ENCODE measurements at places on chromosomes 2 and 18.

DNA sequence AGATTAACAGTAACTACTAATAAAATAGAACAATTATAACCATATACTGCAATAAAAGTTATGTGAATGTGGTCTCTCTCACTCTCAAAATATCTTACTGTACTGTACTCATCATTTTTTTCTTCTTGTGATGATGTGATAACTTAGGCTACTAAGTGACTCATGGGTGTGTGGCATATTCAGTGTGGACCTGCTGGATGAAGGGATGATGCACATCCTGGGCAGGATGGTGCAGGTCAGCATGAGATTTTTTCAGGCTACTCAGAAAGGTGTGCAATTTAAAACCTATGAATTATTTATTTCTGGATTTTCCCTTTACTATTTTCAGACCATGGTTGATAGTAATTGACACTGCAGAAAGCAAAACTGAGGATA is 90.7 kb downstream of the NCKAP5 start:
- no peak for DNase-seq

GRCh38 chr2:203893840-203894239 is 26.3 kb downstream of the CTLA4 start:
- no peak for DNase-seq

- no peak for DNase-seq
Measured at GRCh38 chr18:79819968-79820351, 22.2 kb downstream of the KCNG2 start.

DNA sequence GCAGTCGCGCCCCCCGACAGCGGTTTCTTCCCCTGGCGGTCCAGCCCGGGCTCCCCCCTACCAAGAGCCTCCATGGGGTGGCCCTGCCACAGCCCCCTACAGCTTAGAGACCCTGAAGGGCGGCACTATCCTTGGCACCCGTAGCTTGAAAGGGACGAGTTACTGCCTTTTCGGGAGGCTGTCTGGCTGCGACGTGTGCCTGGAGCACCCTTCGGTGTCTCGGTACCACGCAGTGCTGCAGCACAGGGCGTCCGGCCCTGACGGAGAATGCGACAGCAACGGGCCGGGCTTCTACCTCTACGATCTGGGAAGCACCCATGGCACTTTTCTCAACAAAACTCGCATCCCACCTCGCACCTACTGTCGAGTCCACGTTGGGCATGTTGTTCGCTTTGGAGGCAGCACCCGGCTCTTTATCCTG is 475 bp downstream of the SLC4A1AP start:
- no peak for DNase-seq

GRCh38 chr2:44716131-44716530 is 225.4 kb upstream of the SIX3 start:
- no peak for DNase-seq

DNA sequence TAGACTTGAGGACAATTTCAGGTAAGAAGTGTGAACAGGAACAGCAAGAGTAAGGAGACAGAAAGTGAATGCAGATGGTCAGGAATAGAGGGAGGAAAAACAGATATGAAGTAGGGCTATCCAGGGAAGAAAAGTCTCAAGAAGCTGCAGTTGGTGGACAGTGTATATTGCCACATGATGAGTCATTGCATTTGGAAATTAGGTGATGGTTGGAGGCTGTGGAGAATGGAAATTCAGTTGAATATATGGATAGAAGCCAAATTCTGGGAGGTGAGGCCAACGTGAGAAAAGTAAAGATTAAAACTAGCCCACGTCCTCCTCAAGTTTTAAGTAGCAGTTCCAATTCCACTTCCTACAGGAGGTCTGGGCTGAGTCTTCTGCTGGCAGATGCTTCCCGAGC is 158.4 kb downstream of the UBE2E3 start:
- DNase-seq, result no peak

DNA sequence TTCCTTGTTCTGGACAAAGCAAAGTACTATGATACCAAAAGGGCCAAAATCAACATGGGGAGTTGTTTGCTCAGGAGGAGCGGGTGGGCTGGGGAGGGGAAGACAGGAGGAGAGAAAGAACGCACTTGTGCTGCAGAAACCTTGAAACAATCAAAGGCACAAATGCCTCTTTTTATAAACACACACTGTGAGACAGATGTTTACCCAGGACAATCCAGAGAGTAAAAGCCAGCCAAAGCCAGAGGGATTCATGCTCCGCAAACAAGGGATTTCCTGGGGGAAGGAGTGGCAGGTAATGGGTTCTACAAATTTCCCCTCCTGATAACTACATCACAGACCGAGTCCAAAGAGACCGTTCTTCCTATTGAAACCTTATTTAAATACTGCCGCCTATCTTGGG is 323.5 kb upstream of the SKOR2 start:
- no peak for DNase-seq

- peak; percentile 31 for DNase-seq
Measured at GRCh38 chr2:27262379-27263286, at the start of gene SLC30A3. TSS of gene SLC30A3 (minus strand) at chr2:27263047. CDS start at chr2:27262906, 141 bp downstream.

DNA sequence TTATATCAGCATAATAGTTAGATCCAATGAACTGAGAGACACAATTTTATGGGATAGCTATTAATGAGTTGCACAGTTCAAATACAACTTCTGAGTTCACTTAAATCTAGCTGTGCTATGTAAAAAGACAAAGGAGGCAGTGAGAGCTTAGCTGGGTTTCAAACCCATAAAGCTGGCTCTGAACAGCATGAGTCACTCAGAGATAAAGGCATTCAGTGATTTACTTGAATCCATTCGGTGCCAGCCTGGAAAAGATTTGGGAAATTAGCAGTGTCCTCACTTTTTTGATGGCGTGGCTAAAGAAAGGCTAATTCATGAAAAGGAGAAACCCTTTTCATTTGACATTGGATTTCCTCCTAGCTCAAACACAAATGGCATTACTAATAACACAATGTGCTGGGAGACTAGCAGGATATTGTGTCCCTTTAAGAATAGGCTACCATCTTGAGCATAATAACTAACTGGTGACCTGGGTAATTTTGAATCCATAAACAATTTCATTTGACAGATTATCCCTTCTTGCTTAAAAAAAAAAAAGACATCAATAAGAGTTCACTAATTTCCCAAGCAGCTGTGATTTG is 98.4 kb upstream of the NEUROD1 start:
- DNase-seq, result no peak

- no peak for DNase-seq
Measured at GRCh38 chr2:205781244-205781931, 99.1 kb downstream of the NRP2 start.

GRCh38 chr18:48676756-48677368 is 138.0 kb downstream of the CTIF start:
- peak; percentile 75 for DNase-seq

- no peak for DNase-seq
Measured at GRCh38 chr18:25490316-25490715, 138.3 kb upstream of the ZNF521 start.

DNA sequence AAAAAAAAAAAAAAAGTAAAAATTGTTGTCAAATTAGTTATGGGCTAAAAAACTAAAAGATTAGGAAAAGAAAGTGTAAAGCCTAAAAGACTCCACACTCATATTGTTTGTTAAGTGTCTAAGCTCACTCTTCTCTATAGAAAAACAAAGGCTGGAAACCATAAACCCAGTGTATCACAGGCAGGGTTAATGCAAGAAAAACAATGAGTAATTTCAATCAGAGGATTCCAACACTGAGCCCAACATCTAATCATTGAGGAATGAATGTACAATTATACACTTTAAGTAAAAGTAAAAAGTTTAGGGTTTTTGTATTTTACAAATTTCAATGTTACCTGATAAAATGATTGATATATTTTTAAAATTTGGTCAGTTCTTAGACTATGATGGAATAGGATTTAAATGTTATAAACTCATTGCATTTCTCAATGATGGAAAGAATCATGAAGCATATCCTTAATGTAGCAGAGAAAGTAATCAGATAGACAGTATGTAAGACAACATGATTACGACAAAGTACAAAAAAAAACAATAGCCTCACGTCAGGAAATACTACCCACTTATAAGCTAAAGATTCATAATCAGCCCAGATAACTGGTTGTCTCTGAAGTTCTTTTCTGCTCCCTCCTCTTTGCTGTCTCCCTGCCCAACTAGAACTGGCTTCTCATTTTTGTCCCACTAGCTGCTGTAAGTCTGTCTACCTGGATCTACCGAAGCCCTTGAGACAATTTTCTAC is 44.5 kb upstream of the SP3 start:
- DNase-seq, result no peak

- no peak for DNase-seq
Measured at GRCh38 chr2:26011990-26012856, 21.7 kb upstream of the RAB10 start.

DNA sequence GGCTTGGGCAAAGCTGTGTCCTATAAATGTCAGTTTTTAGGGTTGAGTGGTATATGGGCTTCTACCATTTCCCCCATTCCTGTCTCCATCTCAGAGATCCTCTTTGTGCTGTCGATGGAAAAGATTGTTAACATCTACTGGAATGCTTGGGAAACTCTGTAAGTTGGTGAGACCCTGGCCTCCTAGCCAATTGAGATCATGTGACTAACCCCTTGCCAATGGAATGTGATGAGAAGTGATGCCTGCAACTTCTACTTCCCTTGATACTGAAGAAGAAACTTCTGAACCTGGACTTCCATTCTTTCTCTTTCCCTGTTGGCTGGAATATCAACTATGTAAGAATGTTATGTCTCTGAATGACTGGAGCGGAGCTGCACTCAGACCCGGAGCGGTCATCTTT is 14.5 kb downstream of the SLC39A10 start:
- no peak for DNase-seq

DNA sequence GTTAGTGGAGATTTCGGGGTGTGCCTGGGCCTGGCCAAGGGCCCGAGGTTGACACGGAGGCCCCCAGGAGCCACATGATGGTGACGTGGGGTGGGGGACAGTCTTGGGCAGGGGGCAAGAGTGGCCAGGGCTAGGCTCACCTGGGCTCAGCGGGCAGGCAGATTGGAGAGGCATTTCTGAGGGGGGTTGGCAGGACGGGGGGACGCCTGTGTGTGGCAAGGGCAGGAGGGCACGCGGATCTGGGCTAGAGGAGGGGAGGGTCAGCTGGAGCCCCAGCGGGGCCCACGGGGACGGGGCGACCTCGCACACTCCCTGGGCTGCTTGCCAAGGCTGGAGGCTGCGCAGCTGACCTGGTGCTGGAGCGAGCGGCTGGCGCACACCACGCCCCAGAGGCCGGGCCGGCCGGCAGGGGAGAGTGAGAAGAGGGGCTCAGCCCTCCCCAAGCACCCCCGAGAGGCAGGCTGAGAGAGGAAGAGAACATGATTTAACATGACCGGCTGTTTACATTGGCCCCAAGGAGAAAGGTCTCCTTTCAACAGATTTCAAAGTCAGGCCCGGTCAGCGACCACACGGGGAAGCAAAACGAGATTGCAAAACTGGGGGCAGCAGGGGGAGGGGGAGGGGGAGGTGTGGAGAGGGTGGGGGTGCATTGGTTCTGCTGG is 38.0 kb upstream of the SNED1 start:
- peak; percentile 18 for DNase-seq

GRCh38 chr2:67651565-67651964 is 254.4 kb downstream of the ETAA1 start:
- DNase-seq, result no peak

GRCh38 chr2:147628971-147629421 is 215.8 kb upstream of the ACVR2A start:
- DNase-seq, result no peak

- no peak for DNase-seq
Measured at GRCh38 chr2:47177043-47177565, 22.0 kb upstream of the STPG4 start.

GRCh38 chr18:610214-610928 is 13.6 kb downstream of the CLUL1 start:
- DNase-seq, result no peak

GRCh38 chr2:102016399-102016955 is 24.7 kb downstream of the IL1R2 start:
- no peak for DNase-seq

DNA sequence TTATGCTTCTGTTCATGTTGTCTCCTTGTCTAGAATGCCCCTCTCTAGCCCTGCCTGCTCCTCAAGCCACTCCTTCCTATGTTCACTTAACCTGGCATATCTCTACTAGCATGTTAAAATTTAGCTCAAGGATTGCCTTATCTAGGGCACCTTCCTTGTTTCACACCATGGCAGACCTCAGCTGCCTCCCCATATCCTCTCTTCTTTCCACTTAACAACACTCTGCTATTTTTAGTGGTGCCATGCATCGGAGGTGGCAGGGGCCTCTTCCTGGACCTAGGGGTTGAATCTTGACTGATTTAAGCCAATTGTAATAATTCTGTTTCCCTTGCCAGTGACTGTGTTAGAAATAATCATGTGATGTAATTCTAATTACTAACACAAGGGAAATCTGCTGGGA is 36.9 kb upstream of the FAM98A start:
- no peak for DNase-seq

DNA sequence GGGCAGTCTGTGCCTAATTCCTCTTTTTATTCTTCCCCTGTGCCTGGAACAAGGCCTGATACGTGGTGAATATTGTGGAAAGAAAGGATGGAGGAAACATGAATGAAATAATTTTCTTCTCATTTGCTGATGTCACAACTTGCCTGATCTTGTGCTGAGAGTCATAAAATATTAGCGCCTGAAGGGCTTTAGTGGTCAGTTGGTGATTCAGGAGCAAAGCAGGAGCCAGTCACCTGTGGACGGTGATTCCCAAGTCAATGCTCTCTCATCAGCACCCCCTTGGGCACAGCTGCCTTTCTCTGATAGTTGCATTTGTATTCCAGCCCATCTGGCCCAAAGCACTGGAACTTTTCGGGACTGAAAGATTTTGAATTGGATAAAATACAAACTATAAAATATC is 502.6 kb upstream of the RAB12 start:
- no peak for DNase-seq

DNA sequence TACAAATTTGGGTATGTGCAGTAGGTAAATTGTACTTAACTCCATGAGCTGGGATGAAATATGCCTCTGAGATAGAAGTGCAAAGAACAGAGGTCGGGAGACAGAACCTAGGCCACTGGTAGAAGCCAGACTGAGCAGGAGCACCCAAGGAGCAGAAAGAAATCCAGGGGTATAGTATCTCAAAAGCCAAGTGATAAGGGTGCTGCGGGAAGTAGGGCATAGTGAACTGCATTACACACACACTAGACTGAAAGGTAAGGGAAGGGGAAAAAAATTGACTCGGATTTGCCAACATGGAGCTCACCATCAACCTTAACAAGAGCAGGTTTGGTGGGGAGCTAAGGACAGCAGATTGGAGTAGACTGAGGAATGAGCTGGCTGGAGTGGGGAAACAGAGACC is 89.3 kb upstream of the TMEM247 start:
- no peak for DNase-seq

DNA sequence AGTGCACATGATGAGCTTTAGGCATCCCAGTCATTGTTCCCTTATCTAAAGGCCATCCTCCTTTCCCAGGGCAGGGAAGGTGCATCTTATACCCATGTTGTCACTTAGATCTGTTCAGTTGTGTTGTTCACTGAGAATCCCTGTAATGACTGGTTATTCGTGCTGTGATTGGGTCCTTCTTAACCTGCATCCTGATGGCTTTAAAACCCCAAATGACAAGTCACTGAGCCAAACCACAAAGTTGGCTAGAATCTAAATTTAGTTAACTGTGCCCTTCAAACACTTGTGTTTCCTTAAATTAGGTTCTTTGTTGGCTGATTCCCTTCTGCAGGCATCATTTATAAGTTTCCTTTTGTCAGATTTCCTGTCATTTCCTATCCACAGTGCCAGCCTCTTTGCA is 58.5 kb upstream of the SLC16A14 start:
- no peak for DNase-seq
